ENCODE measurements at places on chromosomes 13 and 19.

GRCh38 chr19:4054441-4055208 lies 12.1 kb downstream of the ZBTB7A start:
- no peak for DNase-seq

- DNase-seq, result no peak
Measured at GRCh38 chr13:85662186-85662585, 137.0 kb downstream of the SLITRK6 start.

DNA sequence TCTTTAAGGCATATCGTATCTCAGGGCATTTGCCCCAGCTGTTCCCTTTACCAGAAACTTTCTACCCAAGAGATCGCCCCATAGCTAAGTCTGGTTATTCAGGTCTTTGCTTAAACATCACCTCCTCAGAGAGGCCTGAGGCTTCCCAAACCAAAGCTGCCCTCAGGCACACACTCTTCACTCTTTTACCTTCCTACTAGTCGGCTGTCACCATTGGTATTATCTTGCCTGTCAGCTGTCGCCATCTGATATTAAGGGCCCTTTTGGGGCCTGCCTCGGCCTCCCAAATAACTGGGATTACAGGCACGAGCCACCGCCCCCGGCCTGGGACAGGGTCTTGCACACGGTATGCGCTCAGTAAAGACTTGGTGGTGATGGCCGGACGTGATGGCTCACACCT lies 1.0 kb downstream of the GADD45GIP1 start:
- DNase-seq, result no peak

- DNase-seq, result no peak
Measured at GRCh38 chr19:46125447-46125846, 959 bp upstream of the IGFL3 start.

DNA sequence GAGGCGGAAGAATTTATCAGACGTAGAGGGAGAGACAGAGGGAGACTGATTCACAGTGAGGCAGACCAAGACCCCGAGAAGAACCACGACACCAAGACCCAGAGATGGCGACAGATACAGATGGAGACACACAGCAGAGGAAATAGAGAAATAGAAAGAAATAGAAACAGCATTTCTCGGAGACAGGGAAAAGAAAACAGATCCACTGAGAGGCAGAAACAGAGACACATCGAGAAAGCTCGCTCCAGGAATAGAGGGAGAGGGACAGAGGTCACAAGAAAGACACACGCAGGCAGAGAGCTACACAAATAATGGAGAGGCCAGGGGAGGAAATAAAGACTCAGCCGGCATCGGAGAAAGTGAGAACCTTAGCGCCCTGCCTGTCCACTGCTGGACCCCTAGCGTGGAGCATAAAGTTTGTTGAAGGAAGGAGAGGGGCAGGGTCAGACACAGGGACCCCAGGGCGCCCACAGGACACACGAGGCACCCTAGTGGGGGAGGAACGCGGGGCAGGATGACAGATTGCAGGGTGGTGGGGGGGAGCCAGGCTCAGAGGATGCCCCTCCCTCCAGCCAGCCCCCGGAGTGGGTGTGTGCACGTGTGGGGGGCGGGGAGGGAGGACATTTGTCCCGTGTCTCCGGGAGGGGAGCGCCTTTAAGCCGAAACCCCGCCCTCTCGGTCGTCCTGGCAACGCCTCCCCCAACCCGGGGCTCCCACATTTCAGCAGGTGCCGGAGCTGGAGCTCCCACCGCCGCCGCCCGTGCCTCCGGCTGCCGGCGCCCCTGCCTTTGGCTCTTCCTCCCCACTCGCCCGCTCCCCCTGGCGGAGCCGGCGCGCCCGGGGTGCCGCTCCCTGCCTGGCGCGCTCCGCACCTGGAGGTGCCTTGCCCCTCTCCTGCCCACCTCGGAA lies at the start of gene PRKCG:
PRKCG (plus strand) TSS at position 716 of the 909 bp plus-strand sequence. CDS start 298 bp downstream, outside the sequence.
- no peak for DNase-seq

DNA sequence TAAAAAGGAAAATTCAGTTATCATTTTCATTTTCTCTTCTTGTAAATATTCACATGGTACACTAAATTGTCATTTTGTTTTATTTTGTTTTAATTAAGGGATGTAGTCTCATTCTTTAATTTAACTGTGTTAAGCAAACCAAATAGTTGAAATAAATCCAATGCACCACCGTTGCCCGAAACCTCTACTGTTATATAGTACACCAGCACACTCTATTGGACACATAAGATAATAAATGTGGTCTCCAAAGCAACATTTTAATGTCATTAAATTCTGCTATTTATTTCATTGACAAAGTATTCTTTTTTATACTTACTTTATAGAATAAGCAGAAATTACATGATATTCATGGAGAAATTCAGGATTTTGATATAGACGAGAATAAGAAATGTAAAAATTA lies 156.4 kb upstream of the FREM2 start:
- DNase-seq, result no peak

DNA sequence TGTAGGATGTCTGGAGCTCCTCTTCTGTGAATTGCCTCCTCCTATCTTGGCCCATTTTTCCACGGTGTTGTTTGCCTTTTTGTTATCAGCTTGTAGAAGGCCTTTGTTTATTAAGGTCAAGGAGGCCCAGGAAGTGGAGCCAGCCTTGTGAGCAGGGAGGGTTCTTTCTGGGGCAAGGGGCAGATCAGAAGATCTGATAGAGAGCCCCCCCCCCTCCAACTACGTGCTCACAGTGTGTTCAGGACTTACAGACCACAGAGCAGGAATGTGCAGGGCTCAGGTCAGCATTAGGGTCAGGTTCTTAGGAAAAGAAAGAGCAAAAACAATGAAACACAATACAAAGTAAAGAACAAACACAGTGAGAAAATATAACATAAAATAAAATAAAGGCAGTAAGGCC lies 59.4 kb downstream of the CCNE1 start:
- DNase-seq, result no peak

- DNase-seq, result no peak
Measured at GRCh38 chr19:16764793-16765433, 45.3 kb downstream of the NWD1 start.

- DNase-seq, result no peak
Measured at GRCh38 chr13:108959234-108959633, 329.8 kb downstream of the MYO16 start.

DNA sequence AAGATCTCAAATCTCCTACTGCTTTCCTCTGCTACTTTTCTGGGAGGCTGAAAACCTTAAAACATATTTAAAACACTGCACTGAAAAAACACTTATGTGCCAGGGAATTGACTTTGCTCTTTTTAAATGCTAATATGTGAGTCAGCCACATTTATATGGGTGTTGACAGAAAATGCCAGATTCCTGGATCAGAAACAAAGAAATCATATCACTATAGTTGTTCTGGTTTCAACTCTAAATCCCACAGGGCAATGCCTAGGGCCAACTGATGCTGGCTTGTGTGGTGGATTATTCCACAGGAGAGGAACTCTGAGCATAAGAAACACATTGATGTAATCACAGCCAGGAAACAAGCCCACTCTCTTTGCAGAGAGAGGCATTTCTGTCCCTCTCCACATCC lies 1439.0 kb upstream of the SPRY2 start:
- no peak for DNase-seq

DNA sequence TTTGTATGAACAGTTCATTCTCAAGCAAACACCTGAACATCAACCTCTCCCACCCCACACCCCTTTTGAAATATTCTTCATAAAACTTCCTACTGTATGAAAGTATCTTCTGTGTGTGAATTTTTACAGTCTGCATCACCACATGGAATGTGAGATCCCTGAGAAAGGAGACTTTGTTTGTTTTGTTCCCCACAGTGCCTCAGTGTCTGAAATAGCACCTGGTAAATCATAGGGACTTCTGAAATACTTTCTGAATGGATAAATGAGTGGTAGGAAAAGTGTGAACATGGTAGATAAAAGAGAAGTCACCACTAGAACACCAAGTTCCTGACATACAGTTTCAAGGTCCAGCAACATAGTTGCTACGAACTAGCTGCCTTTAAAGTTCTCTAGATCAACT lies 1071.2 kb downstream of the EFNB2 start:
- no peak for DNase-seq

DNA sequence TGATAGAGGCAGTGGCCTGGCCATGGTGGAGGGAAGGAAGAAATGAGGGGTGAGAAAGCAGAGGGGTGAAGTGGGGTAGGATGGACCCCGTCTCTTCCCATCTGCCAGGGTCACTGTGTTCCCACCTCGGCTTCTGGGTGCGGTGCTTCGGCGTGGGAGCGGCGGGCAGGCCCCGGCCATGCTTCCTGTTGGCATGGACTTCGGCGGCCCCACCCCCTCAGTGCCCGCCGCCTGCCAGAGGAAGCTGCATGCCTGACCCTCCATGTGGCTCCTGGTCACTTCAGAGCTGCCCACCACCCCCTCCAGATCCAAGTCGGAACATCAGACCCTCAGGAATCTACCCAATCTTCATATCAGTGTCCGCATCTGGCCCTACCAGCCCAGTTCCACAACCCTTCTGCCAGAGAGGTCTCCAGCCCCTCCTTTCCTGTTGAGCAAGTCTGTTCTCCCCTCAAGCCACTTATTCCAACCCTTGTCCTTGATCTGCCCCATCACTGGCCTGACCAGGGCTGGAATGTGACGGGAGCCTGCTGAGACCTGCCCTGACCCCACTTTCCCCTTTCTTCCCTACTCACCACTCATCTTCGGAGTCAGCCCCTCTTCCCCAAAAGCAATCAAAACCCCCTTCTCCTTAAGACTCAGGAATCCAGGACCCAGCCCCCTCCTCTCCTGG lies 1.5 kb downstream of the KCNN4 start:
- DNase-seq, result no peak

GRCh38 chr13:94416454-94417080 lies 62.9 kb downstream of the DCT start:
- DNase-seq, result no peak

DNA sequence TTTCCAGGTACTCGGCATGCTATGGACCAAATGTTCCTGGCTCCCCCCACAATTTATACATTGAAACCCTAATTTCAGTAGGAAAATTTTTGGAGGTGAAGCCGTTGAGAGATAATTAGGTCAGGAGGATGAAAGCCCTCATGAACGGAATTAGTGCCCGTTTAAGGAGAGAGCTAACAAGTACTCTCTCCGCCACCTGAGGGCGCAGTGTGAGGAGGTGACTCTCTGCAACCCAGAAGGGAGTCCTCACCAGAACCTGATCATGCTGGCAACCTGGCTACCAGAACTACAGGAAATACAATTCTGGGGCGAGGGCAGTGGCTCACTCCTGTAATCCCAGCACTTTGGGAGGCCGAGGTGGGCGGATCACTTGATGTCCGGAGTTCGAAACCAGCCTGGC lies 397.8 kb downstream of the SLITRK5 start:
- no peak for DNase-seq

- no peak for DNase-seq
Measured at GRCh38 chr13:110877737-110878258, 37.1 kb downstream of the ANKRD10 start.

- DNase-seq, result no peak
Measured at GRCh38 chr13:19152403-19152802, 29.2 kb downstream of the TUBA3C start.

DNA sequence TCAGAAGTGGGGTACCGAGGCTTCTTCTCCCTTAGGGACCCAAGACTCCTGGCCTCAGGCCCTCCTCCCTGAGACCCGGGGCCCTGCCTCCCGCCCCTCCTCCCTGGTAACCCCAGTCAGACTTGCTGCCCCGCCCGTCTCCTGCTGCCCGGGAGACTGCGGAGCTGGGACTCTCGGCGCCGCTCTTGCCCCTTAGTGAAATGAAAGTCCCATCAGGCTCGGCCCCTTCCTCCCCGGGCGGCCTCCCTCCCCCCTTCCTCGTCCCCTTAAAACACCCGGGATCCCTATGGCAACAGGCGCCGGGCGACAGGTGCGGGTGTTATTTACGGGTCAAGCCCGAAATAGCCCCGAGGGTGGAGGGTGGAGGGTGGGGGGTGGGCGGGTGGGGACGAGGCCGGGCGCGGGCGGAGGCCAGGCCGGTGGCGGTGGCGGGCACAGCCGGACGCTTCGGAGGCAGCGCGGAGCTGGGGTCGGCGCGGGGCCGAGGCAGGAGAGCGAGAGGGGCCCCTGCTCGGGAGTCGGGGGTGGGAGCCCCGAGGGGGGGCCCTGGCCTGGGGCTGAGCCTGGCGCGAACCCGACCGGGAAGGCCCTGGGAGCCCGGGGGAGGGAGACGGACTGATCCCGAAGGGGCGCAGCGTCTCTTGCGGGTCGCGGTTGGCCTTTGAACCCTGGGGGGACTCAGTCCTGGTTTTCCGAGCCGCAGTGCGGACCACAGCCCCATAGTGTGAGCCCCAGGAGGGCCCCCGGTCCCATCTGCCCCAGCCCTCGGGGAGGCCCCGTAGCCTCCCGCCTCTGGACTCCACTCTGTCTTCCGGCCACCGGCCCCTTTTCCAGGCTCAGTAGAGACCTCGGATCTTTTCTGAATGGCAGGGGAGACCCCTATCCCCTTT lies at the start of gene CACNG6:
CACNG6 (plus strand) TSS at position 414 of the 890 bp plus-strand sequence. CDS start 1,241 bp downstream, outside the sequence.
- DNase-seq, result no peak

DNA sequence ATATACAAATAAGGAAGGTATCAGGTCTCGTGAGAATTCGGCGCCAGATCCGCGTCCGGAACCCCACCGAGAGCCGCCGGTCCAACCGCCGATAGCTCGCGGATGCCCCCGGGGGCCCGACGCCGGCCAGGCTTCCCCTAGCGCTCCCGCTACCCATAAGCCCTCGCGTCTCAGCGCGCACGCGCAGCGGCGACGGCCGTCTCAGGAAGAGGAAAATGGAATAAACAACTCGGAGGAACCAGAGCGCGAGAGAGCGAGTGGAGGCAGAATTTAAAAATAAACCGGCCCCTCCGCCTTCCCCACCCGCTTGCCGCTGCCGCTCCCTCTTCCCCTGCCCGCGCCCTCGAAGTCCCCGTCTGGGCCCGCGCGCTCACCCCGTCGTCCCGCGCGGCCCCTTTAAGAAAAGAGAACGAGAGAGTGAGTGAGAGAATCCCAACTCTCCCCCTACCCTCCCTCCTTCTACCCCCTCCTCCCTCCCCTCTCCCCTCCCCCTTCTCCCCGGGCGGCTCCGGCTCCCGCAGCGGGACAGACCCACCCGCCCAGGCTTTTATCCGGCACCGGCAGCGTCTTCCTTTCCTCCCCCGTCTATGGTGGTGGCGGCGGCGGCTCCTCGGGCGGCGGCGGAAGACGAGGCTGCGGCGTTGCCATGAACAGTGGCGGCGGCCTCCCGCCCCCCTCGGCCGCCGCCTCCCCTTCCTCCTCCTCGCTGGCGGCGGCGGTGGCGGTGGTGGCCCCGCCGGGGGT lies at the start of gene PAN3:
PAN3 (plus strand) TSS at position 534 of the 744 bp plus-strand sequence; CDS start at position 647, 113 bp downstream.
- DNase-seq, result peak; percentile 87

- no peak for DNase-seq
Measured at GRCh38 chr19:22783651-22784410, at the start of gene ZNF99. Gene ZNF99, minus strand, starts transcription at chr19:22784151. Its CDS starts 135 bp downstream, at chr19:22784016.

DNA sequence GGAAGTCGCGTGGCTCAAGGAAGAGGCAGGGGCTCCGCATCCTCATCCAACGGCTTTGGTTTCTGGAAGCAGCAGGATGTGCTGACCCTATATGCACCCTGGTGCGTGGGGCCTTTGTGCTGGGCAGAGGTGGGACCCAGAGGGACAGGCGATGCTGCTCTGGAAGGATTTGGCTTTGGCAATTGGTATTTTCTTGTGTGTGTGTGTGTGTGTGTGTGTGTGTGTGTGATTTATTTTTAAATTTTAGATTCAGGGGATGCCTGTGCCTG lies 321.9 kb upstream of the ZNF507 start:
- DNase-seq, result no peak

DNA sequence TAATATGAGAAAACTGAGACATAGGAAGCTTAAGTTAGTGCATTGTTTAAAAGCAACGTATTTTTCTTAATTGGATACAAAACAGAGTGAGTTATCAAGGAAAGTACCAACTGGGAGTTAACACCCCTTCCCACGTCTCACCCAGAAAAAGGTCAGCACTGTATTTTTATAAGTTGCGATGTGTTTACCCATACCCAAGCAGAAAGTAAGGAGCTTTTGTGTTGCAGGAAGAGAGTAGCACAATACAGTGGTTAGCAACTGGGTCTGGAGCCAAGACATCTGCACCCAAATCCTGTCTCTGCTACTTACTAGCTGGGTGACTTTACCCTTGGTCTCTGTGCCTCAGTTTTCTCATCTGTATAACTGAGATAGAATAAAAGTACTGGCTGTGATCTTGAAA lies 34.3 kb downstream of the FAM216B start:
- DNase-seq, result no peak
